Spinal cord (tissue), 10 donors: ENCODE measurements at places on chromosomes 12 and 14.

DNA sequence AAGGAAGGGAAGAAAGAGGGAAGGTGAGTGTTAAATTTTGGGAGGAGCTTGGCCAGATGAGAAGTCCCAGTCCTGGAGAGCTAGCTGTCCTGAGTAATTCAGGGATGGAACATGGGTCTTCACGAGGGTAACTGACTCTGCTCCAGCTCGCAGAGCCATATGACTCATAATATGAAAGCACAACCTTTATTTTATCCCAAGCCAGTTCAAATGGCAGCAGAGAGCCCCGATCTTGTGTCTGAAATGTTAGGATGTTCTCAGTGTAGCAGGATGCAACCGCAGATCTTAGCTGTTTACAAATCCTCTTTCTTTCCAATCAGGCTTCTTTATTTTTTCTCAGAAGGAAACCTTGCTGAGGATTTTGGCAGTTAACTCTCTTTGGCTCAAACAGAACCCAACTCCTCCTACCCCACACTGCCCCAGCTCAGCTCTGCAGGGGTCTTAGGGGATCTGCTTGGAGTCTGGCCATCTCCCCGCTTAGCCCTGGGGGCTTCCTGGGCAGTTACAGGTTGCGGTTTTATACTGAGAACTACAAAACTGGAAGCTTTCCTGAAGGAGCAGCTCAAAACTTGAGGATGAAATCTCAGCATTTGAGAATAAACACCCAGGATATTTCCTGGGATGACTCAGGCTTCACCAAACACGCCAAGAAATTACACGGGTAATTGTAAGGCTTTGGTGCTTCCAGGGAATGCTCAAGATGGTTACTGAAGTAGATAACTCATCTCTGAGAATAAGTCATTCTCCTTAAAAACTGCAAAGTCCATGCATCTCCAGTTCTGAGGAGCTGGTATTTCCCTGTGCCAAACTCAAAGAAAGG, 92.5 kb downstream of the VCPKMT start:
- DNase-seq = no peak

DNA sequence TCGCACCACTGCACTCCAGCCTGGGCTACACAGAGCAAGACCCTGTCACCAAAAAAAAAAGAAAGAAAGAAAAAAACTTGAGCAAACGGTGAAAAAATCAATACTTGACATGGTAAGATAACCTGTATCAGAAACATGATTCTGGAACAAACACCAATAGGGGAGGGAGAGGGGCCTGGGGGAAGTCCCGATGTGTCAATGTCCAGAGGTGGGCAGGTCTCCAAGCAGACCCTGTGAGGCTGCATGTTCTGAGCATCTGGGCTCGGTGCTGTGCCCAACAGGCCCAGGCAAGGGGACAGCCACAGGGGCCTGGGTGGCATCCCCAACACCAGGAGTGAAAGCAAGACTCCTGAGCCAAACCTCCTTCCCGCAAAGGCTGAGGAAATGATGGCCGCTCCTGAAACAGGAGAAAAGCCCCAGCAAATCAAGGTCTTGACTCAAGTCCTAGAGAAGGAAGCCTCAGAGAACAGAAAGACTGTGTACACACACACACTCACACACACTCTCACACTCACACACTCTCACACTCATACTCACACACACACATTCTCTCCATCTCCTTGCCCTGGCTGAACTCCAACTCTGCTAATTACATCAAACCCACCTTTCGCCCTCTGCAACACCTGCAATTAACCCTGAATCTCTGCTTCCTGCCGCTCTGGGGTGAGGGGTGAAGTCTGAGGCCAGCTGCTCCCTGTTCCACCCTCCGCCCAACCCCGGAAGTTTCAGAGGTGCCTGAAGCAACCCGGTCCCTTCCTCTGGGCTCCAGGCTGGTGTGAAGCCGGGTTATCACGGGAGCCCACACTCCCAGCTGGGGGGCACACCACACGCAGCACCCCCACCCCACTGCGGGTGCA, 20.4 kb downstream of the CCDC88C start:
- no peak for DNase-seq

DNA sequence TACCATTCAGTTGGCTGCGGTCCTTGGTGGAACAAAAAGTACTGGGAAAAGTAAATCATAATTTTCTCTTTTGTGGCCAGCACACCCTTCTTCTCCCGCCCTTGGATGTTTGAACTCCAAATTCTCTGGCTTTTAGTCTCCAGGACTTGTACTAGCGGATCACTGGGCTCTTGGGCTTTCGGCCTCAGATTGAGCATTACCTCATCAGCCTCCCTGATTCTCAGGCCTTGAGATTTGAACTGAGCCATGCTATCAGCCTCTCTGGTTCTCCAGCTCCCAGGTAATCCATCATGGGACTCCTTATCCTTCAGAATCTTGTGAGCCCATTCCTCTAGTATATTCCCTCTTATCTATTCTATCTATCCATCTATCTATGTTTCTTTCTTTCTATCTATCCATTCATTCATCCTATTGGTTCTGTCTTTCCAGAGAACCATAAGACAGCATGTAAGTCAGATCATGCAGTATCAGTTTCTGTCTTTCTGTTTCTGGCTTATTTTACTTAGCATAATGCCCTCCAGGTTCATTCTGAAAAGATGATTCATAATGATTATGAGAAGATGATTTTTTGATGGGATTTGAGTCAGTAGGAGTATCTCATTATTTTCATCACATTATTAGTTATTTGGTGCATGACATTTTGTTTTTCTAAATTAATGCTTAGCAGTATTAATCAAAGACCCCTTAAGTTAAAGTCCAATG, 814.9 kb downstream of the LRFN5 start:
- no peak for DNase-seq

DNA sequence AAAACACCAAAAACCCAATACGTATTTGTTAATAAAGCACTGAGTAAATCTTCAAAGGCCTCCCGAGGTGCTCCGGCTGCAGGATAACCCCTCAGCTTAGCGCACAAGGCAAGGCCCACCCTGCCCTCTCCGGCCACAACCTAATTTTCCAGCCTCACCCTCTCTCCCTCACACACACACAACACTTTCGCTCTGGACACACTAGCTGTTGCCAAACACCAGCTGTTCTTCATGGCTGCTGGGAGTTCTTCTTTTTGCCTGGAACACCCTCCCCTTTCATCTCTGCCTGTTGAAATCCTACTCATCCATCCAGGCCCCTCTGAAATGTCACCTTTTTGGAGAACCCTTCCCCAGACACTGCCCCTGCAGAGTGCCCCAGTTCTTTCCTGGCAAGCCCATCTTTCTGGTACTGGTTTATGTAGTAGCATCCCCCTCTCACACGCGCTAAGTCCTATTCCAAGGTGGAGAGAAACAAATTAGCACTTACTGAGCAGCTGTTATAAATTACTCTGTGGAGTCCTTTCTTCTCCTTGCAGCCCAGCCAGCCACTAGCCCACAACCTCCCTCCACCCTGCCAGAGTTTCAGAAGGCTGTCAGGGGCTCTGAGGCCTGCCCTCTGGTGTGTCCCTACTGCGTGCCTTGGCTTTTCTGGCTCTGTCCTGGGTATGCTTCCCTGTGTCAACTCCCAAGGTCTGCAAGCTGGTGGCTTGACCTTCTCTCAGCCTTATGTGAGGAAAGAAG, 805 bp upstream of the CRACR2A start:
- DNase-seq = no peak

DNA sequence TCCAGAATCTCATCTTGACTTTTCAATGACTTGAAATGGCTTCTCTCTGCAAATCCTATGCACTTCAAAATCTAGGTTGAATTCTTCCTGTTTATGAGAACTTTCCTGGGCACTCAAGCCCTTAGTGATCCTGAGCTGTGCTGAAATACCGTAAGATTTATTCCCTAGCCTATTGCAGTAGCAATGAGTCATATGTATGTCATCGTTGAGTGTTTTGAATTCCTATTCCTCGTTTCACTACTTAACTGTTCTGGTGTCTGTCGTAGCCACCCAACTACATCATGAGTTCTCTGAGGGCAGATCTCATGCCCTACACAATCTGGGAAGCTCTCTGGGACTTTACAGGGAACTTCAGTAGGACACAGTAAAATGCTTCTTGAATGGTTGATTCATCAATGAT, 190.8 kb upstream of the TMEM132C start:
- DNase-seq = no peak

DNA sequence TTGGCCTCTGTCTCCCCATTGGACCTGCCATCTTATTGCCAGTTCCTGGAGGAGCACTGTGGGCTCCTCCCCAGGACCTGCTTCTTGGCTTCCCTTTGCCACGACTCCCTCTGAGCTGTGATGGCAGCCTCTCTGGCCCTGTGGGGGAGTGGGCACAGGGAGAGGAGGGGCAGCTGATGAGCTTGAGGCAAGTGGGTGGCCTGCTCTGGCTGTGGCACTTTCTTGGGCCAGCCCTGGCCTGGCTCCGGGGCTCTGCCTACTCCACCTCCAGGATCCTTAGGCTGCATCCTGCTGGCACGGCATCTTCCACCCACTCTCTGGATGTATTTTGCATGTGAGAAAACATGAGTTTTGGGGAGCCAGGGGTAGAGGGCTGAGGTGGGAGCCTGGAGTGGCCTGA, 32.6 kb upstream of the MUCL1 start:
- DNase-seq = no peak

DNA sequence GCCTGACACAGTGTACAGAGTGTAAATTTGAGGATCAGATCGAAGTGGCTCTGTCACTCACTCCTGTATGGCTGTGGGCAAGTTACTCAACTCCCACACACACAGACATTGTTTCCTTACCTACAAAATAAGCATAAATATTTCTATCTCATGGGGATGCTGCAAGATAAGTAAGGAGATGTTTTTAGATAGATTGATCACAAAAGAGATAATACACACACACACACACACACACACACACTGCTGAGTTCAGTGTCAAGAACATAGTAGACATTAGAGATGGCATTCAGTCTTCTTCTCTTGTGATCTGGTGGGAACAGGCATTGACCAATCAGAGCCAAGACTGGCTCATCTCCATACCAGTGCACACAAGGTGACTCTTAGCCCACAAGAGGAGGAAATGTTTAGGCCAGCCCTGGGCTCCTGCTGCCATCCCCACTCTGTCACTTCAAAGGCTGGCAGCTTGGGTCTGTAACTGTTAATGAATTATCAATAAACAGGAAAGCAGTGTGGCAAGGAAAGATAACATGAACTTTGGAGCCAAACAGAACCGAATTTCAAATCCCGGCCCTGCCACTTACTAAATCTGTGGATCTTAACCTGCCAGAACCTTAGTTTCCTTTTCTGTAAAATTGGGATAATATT, 3.4 kb upstream of the RNASE8 start:
- DNase-seq = no peak

DNA sequence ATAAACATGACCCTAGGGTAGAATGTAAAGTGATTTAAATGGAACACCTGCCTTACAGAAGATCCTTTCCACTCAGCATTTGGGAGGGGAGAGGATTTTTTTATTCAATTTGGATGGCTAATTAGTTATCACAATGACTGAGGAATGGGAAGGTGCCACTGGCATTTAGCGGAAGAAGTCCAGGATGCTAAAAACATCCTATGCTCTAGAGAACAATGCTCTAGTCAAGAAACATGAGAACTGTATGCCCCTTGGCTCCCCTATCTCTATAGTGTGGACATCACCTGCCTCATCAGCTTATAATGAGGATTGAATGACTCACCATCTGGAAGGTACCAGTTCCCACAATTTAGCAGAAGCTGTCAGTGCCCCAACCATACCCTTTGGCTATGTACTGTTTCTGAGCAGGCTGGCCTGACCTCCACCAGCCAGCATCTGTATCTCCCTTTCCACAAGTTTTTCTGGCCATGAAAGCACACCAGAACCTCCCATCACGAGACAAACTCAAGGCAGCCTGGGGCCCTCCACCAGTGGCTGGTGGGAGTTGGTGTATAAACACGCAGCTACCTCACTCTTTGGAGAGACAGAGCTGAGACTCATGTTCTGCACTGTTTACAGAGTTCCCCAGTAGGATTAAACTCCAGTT, 109.7 kb upstream of the VASH1 start:
- DNase-seq = no peak

DNA sequence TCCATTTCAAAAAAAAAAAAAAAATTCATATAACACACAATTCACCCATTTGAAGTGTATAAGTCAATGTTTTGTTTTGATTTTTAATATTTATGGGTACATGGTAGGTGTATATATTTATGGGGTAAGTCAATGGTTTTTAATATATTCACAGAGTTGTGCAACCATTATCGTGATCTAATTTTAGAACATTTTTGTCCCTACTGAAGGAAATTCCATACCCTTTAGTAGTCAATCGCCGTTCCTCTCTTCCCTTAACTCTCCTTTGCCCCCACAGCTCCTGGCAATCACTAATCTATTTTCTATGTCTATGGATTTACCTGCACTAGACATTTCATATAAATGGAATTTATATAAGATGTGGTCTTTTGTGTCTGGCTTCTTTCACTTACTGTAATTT, 92.8 kb downstream of the TRAFD1 start:
- DNase-seq = no peak

GRCh38 chr14:64789696-64790095, 85.5 kb downstream of the PLEKHG3 start:
- DNase-seq = no peak

DNA sequence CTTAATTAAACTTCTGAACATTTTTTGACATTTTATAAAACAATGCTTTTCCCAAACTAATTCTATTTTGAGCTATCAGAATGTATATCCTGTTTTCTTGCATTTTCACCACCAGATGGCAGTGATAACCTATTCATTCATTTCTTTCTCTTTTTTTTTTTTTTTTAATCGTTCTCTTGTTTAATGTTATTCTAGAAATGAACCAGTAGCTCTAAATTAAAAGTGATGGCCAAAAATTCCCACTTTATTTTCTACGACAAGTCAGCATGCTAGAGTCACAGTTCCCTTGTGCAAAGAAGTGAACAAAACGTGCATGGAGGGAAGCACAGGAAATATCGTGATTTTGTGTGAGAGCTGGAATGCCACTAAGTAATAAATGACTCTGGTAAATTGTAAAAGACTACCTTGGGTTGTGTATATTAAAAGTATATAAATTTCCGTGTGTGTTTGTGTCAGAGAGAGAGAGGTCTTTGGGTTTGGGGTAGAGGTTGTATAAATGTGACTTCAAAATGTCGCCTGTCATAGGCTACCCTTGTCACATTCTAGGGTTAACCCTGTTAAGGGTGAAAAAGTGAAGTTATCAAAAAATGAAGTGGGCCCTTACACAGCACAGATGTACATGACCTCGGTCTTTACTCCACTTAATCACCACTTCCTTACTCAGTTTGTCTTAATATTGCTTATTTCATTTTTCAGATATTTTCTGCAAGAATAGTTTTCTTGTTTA, 40.4 kb upstream of the LDHB start:
- DNase-seq = peak; percentile 47

DNA sequence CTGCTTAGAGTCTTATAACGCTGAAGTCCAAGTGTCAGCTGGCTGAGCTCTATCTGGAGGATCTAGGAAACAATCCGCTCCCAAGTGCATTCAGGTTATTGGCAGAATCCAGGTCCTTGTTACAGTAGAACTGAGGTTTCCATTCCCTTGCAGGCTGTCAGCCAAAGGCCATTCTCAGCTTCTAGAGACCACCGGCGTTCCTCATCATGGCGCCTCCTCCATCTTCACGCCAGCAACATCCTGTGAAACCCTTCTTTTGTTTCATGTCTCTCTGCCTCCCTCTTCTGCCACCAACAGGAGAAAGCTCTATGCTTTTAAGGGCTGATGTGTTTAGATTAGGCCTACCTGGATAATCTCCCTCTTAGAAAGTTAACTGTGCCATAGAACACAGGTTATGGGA, 133.0 kb upstream of the RASSF8 start:
- DNase-seq = no peak
